ENCODE measurements at places on chromosomes 3 and 15.

DNA sequence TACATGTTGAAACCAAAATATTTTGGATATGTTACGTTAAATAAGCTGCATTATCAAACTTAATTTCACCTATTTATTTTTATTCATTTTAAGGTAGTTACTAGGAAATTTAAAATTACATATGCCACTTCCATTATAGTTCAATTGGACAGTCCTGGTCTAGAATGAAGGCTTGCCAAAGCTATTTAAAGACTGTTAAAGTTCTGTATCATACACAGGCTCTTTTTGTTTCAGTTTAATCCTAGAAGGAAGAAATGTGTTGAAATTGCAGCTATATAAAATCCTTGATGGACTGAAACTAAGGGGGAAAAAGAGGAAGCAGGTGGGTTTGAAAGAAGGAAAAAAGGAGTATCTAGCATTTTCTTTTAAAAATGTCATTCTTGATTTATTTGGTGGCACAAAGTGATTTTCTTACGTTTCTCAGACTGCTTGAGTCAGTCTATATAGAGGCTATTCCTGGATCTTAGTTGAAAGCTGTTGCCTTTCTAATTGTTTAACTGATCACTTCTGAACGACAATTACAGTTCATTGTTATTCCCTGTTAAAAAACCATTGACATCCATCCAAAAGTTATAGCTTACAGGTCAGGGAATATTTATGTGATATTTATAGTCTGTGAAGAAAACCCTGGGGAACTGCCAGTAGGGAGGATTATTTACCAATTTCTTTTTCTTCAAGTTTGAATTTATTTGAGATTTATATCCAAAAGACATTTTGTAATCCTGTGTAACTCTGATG, 195.0 kb downstream of the RORA start:
- DNase-seq, result no peak

GRCh38 chr3:12992629-12993516, 80.4 kb downstream of the IQSEC1 start:
- DNase-seq, result no peak

DNA sequence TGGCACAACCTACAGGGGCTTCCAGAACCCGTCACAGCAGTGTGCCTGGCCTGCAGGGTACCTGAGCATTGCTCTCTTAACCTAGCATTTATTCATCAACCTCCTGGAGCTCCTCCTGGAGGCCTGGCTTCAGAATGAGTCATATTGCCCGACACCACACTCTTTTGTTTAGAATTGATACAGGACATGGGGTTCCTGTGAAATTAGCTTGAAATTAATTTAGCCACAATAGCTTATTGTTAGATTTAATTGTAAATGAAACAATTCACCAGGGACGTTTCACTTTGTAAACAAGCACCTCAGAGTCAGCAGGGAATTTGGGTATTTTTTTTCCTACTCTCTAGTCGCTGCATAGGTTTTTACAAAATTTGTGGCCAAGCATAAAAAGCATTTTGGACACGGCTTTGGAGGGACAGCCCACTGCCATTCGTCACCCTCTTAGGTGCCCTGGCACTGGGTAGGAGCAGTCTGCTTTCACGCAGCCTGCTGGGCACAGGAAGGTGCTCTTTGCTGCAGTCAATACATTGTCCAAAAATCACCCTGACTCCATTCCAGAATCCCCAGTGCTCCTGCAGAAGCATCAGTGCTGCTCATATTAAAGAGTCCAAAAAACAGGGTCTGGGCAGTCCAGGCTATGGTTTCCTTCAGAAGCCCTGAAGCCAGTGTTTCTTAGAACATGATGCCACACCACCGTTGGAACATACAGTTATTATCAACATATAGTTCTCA, 60.8 kb upstream of the MEF2A start:
- peak; percentile 79 for DNase-seq

DNA sequence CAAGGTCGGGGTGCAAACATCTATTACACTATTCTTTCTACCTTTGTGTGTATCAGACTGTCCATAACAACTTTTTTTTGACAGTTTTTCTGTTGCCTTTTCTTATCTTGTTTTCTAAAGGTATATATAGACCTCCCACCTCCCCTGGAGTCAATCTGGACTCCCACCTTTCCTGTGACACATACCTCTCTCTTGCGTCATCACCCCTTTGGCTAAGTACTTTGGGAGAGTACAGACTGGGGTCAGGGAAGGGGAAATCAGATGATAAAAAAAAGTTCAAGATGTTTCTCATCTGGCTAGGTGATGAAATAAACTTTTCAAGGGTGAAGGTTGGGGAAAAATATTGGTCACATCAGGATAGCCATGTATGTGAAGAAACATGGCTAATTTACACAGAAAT, 17.2 kb downstream of the TSPAN3 start:
- no peak for DNase-seq

DNA sequence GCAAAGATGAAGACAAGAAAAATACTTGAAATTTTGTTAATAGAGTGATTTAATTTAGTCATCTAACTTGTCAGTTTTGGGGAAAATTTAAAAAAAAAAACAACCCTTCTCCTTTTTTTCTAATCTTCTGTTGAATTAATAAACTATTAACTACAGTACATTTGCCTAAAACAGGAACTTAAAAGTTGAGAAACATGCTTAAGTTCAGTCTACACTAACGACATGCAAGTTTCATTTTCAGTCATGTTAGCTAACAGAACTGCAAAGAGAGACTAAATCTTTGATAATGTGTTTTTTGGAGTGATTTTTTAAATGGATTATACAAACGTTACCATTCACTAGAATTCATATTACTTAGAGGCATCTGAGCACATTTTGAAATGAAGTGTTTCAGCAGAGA, 71.9 kb upstream of the MBNL1 start:
- peak; percentile 80 for DNase-seq

DNA sequence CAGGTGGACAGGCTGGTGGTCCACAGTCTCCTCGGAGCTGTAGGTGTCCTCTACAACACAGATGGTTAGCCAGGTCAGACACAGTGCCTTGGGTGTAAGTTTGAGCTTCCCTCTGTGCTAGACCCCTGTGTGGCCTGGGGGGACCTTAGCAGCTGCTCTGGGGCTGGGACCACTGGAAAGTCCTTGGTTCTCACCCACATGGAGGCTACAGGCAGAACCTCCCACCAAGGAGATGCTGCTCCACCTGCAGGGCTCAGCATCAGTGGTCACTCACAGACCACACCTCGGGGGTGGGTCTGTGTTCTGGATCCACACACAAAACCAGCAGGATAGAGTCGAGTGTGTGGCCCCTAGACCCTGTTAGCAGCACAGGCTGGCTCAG, 8.4 kb downstream of the RASL12 start:
- no peak for DNase-seq

DNA sequence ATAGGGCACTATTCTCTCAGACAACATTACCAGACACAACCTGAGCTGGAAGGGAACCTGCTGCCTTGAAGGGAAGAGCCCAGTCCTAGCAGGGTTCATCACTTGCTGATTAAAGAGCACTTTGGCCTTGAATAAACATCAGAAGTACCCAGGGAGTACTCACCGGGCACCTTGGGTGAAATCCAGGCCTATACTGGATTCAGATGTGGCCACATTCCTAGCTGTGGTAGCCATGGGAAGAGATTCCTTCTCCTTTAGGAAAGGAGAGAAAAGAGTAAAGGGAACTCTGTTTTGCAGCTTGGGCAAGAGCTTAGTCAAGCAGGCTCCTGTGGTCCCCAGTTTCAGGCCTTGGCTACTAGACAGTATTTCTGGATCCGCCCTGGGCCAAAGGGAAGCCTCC, 195.0 kb downstream of the SPATA16 start:
- DNase-seq, result no peak

- no peak for DNase-seq
Observed at GRCh38 chr15:88586401-88587162, 34.6 kb upstream of the AEN start.

GRCh38 chr3:54153477-54153876, 31.1 kb downstream of the CACNA2D3 start:
- no peak for DNase-seq

DNA sequence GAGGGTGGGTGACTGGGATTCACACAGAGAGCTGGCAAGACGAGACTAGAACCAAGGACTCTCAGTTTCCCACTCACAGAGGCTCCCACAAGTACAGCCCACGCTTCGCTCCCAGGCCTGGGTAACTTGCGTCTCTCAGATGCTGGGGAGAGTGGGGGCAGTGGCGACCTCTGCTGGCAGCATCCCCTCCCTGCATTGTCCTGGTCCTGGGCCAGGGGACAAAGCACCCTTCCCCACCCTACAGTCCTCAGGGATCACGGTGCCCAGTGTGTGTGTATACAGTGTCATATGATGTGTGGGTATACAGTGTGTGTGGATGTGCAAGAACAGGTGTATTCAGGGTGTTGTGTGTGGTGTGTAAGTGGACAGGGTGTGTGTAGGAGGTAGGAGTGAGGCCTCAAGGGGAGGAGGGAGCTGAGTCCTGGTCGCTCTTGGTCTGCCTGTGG, 12.8 kb downstream of the VILL start:
- peak; percentile 50 for DNase-seq

DNA sequence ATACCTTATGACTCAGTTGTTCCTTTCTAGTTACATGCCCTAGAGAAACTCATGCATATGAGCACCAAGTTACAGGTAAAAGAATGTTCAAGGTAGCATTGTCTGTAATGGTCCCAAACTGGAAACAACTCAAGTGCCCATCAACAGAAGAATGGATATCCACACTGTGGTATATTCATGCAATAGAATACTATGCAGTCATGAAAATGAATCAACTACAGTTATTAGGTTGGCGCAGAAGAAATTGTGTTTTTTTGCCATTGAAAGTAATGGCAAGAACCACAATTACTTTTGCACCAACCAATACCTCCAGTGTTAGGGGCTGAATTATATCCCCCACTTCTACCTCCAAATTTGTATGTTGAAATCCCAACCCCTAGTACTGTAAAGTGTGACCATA, 9.7 kb upstream of the RNU6-1 start:
- DNase-seq, result no peak

DNA sequence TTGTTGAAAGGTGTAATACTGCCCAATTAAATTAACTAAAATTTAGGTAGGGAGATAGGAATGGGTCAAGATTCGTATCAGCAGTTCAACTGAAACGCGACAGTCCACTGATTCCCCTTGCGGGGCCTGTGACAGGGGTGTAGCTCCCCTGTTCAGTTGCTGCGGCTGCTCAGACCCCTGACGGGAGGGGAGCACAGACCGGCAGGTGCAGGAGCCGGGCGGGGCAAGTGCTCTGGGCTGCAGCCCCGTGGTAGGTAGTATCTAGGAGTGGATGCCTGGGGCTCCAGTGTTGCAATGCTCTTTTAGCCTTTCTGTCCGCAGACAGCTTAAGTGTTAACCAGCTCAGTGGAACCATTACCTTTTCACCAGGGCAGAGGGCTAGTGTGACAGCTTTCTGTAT, 164.9 kb downstream of the ROBO2 start:
- DNase-seq, result no peak

- no peak for DNase-seq
Observed at GRCh38 chr3:52801839-52802238, 7.2 kb downstream of the ITIH3 start.

DNA sequence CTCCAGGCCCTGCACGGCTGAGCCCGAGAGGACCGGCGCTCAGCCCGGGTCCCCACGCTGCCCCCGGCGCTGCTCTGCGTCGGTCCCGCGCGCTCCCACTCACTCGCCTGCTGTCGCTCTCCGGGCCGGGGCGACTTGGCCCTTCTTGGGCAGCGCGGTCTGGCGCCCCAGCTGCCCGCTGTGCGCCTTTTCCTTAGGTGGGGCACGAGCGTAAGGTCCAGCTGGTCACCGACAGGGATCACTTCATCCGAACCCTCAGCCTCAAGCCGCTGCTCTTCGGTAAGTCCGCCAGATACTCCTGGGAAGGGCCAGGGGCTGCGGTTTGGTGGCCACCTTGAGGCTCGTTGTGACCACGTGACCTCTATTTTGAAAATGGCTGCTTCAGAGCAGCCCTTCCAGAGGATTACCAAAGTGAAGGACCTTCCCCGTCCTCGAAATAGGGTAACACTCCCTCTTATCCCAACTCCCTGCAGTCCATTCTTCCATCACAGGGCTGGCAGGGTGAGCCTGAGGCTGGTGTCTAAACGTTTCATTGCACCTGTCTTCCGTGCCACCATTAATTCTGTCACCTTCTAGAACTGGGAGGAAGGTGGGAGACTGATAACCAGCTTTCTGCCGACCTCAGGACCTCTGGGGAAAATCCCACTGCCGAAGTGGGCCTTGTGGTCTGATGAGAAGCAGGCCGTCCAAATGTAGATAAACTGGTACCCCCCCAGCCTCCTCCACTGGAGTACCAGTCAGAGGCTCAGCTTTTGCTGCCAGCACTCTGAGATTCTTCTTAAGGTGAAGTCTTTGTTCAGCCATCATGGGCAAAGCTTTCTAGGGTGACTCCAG, 812 bp downstream of the P4HTM start:
- DNase-seq, result peak; percentile 51

DNA sequence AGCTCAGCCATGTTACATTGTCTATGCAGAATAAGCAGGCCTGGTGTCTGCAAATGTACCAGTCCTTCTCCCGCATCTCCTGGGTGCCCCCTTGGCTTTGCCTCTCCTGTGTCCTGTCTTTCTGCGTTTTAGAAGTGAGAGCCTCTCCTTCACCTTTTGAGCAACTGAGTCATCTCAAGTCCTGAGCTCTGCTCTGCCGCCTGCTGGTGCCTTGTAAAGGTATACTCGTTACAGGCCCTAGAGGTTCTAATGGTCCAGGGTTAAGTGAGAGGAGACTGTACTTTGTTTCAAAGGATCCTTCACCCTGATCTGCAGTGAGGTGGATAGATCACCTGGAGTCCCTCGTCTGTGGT, 12.6 kb downstream of the GHRL start:
- DNase-seq, result no peak

DNA sequence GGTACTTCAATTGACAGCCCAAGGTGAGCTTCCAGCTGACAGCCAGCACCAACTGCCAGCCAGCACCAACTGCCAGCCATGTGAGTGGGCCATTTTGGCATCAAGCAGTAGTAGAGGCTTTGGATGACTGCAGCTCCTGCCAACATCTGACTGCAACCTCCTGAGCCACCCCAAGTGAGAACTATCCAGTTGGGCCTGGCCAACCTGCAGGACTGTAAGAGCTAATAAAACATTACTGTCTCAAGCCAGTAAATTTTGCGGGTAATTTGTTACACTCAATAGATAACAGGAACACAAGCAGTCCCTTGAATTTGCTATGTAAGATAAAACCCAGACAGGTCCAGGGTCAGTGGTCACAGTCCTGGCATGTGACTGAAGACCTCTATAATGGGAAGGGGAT, 29.7 kb downstream of the EPHB1 start:
- DNase-seq, result no peak

DNA sequence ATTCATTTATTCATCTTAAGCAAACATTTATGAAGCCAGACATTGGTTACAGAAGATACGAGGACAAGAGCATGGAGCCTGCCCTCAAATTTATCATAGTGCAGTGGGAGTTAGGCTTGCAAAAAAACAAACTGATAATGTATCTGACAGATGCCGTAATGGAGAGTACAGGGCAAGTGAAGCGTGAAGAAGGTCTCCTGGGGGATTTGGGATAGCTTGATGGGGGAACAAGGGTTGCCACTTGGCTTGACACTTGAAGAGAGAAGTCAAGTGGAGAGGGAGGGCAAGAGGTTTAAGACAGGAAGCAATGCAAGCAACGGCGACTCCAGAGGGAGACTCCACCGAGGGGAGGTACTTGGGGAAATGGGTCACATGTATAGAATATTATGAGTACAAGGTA, 129.3 kb downstream of the SSR3 start:
- no peak for DNase-seq

- DNase-seq, result no peak
Observed at GRCh38 chr3:35404571-35404970, 234.8 kb upstream of the ARPP21 start.

All from GM12865 (cell line).